ENCODE measurements at places on chromosomes 13 and 19.
A peak's percentile ranks its signal among the peaks of the same experiment; 100 is the strongest.

DNA sequence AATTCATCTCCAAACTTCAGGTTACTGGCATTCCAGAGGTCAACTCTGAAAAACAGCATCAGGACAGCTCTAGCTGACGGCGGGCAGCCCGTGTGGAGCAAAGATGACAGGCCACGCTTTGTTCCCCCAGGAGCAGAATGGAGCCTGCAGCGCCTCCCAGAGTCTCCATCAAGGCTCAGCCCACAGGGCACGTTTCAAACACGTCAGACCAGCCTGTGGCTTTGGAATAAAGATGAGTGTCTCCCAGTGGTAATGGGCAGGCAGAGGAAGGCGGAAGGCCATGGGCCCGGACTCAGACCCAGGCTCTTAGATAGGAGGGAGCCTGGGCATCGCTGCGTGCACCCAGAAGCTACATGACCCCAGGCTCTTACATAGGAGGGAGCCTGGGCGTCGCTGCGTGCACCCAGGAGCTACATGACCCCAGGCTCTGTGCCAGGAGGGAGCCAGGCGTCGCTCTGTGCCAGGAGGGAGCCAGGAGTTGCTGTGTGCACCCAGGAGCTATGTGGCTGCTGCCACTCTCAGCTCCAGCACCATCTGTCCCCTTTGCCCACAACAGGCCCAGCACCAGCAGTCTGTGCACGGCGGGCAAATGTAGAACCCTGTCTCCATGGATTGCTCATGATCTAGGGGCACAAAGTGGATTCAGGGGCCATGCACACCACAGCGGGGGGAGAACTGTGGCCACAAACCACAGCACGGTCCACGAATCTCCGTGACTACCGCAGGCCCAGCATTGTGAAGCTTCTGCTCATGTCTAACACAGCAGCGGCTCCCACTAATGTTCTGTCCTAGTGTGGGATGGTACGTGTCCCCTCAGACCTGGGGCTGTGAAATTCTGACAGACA lies 47.8 kb upstream of the C13orf46 start:
- no peak for DNase-seq

GRCh38 chr19:10070730-10071446 lies 15.2 kb upstream of the SHFL start:
- DNase-seq = no peak

DNA sequence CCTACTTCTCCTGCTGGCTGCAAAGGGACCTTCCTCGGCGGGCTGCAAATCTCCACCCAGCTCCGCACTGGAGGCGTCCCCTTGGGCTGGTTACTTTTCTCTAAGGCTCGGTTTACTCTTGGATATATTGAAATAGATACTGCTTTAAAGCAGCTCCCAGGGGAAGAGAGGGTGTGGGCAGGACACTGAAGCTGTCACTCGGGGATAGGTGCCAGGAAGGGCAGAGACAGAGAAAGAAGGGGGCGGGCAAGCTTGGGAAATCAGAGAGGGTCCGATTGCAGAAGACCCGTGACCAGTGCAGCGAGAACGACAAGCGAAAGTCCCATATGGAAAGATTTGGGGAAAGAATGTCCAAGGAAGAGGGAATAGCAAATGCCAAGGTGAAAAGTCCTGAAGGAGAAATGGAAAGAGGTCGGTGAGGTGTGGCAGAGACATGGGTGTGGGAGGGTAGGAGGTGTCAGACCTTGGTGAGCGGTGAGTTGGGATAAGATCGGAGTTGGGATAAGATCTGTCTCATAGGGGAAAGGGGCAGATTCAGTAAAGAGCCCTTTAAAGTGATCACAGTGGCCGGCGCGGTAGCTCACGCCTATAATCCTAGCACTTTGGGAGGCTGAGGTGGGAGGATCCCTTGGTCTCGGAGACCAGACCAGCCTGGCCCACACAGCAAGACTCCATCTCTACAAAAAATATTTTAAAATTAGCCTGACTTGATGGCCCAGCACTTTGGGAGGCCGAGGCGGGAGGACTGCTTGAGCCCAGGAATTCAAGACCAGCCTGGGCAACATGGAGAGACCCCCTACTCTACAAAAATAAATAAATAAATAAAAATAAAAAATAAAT lies 618 bp downstream of the THSD8 start:
- no peak for DNase-seq

GRCh38 chr19:29060813-29061364 lies 152.1 kb downstream of the UQCRFS1 start:
- DNase-seq = no peak

- no peak for DNase-seq
These were observed 96.8 kb downstream of the GPR12 start for GRCh38 chr13:26663791-26664190.

DNA sequence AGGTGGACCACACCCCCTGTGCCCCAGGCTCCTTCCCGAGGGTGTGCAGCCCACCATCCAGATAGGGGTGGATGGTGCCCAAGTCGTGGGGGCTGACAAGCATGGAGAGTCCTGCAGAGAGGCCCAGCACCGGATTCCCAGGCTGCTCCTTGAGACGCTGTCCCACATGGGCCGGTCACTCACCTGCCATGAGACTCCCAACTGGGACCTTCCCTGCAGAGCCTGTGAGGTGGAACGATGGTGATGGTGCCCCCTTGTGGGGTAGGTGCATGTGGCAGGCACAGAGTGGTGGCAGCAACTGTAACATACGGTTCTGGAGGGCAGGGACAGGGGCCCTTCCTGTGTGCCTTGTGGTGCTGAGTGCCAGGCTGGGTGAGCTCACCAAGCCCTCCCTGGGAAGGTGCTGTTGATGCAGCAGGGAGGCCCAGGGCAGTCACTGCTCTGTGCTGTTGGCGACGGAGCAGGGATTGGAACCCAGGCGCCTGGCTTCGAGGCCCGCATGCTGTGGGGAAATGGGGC lies 33.1 kb downstream of the PPP1R37 start:
- DNase-seq = peak; percentile 41

- DNase-seq = no peak
These were observed 619.6 kb downstream of the KCTD12 start for GRCh38 chr13:76266561-76266960.

GRCh38 chr13:63208826-63209225 lies 1793.2 kb upstream of the PCDH20 start:
- peak; percentile 58 for DNase-seq

DNA sequence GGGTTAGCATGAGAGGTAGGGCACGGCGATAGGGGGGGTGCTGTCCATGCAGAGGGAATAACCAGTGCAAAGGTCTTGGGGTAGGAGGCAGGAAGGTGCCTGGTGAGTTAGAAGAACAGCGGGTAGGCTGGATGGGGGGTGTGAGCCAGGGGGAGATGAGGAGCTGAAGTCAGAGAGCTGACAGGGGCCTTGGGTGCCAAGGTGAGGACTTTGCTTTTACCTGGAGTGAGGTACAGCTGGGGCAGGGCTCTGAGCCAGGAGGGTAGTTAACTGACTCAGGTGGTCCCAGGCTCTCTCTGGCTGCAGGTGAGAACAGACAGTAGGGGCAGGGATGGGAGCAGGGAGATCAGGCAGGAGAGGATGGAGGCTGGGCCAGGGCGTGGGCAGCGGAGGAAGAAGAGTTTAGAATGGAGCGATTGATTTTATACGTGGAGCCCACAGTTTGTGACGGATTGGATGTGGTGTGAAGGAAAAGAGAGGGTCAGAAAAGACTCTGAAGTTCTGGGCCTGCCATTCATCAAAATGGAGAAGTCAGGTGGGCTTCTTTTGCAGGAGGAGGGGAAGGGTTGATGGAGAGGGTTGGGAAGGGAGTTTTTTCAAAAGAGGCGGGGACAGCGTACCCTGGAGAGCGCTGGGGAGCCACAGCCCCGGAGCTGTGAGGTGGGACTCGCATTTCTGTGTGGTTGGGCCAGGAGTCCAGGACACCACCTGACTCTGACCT lies 1.2 kb upstream of the GRAMD1A start:
- no peak for DNase-seq

DNA sequence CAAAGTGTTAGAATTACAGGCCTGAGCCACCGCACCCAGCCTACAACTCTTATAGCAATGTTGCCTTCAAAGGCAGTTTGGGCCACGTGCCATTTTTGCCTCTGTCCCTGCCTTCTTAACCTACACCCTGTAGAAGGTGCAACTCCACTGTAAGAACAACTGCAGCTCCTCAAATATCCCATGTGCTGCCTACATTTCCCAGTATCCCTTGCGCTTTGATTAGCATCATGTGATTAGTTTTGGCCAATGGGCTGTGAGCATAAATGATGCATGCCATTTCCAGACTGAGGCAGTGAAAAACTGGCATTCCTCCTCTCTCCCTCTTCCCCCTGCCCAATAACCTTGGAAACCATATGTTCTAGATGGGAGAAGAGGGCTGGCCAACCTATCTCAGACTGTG lies 75.2 kb upstream of the MRI1 start:
- no peak for DNase-seq

- DNase-seq = no peak
These were observed 39.2 kb downstream of the MYH14 start for GRCh38 chr19:50242581-50242980.

DNA sequence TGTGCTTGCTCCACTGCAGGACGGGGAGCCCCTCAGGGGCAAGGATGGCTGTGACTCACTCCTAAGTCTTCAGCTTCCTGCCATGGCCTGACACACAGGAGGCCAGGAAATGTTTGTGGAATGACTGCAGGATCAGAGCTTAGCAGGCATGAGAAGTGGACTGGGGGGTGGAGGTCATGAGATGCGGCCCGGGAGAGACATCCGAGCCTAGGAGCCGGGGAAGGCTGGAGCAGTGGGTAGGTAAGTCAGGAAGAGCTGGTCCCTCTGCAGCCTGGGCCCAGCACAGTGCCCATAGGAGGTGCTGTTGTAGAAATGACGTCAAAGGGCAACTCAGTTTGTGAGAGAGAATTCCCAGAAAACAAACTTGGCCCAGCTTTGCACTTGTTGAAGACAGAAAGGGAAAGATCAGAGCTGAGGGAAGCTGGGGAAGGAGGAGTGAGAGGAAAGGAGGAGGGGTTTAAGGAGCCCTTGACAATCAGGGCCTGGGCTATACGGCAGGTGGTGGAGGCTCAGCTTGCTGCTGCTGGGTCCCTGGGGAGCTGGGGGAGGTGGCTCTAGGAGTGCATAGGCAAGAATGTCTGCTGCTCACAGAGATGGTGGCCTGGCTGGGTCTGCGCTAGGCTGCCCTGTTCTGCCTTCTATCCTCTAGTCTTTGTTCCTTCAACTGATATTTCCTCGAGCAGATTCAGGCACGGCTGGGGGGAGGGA lies 18.5 kb downstream of the POU2F2 start:
- peak; percentile 96 for DNase-seq

- DNase-seq = peak; percentile 78
These were observed 10.7 kb downstream of the EPSTI1 start for GRCh38 chr13:42981317-42981716.

DNA sequence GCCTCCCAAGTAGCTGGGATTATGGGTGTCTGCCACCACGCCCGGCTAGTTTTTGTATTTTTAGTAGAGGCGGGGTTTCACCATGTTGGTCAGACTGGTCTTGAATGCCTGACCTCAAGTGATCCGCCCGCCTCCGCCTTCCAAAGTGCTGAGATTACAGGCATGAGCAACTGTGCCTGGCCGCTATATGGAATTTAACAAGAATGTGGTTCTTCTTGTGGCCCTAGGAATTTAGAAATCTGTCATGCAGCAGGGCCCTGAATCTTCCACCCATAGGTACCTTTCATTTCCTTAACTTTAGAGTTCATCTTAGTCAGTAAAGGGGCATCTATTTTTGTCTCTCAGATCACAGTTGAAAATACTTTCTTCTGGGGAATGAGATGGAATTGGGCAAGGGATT lies 25.6 kb upstream of the NDFIP2 start:
- DNase-seq = peak; percentile 76

DNA sequence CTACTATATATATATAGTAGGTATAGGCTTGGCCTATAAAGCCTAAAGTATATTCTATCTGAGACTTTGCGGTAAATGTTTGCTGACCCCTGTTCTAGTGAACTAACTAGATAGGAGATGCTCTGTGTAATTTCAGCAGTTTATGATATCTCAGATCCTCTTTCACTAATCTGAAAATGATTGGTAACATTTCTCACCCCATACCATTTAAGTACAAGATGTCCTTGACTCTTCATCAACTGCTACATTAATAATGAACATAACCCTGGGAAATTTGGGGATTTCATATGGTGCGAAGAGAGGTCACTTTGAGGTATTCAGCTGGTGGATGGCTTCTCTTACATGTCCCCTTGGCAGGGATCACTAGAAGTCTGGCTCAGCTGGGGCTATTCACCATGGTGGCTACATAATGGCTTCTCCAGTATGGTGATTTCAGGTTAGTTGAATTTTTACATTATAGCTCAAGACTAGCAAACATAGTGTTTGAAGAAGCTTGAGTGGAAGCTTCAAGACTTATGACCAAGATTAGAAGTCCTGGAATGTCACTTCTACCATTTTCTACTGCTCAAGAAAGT lies 103.6 kb upstream of the MYCBP2 start:
- no peak for DNase-seq

DNA sequence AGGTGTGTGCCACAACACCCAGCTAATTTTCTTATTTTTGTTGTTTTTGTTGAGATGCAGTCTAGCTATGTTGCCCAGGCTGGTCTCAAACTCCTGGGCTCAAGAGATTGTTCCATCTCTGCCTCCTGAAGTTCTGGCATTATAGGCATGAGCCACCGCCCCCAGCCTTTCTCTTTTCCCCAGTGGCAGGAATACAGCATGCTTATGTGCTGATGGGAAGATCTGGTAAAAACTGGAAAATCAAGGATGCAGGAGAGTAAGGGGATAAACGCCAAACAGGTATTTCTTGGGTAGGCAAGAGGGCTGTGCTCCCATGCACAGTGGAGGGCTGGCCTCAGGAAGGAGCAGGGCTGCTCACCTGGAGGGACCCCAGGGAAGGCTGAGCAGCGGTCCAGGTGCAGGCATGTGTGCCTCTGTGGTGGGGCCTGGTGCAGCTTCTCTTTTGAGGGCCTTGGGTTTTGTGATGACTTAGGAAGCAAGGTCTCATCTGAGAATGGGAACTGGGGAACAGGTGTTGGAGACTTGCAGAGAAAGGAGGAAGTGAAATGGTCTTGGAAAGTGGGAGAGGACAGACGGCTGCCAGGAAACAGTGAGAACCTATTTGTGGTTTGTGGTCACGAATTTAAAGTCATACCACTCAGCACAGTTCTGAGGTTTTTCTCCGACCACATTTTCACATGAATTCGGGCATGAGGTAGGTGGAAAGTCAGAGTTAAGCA lies 106.5 kb downstream of the TEX26 start:
- peak; percentile 79 for DNase-seq

DNA sequence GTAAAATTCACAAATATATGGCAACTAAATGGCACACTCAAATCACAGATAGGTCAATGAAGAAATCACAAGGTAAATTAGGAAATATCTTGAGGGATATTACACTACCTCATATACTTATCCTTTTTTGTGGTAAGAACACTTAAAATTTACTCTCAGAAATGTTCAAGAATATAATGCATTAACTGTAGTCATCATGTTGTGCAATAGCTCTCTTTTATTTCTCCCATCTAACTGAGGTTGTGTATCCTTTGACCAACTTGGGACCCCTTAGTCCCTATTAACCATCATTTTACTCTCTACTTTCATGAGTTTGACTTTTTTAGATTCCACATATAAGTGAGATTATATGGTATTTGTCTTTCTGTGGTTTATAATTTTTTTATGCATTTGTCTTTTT lies 52.6 kb downstream of the WTIP start:
- DNase-seq = no peak
